AG09309 (cell line): ENCODE measurements at places on chromosomes 6 and 20.

DNA sequence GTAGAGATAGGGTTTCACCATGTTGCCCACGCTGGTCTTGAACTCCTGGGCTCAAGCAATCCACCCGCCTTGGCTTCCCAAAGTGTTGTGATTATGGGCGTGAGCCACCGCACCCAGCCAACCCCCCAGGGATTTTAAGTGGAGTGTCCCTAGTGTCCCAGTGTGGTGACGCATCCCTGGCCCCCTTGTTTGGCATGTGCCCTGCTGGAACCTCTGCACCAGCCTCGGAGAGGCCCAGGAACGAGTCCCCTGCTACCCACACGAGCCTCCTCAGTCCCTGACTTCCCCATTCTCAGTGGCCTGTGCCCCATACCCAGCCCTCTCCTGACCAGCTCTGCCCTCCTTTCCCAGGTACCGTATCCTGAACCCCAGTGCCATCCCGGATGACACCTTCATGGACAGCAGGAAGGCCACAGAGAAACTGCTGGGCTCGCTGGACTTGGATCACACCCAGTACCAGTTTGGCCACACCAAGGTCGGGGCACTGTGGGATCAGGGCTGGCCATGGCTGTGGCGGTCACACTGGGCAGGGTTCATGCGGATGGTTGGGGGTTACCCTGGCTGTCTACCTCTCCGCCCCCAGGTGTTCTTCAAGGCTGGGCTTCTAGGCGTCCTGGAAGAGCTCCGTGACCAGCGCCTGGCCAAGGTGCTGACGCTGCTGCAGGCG, 37.2 kb downstream of the MYH7B start:
- DNase-seq = no peak

DNA sequence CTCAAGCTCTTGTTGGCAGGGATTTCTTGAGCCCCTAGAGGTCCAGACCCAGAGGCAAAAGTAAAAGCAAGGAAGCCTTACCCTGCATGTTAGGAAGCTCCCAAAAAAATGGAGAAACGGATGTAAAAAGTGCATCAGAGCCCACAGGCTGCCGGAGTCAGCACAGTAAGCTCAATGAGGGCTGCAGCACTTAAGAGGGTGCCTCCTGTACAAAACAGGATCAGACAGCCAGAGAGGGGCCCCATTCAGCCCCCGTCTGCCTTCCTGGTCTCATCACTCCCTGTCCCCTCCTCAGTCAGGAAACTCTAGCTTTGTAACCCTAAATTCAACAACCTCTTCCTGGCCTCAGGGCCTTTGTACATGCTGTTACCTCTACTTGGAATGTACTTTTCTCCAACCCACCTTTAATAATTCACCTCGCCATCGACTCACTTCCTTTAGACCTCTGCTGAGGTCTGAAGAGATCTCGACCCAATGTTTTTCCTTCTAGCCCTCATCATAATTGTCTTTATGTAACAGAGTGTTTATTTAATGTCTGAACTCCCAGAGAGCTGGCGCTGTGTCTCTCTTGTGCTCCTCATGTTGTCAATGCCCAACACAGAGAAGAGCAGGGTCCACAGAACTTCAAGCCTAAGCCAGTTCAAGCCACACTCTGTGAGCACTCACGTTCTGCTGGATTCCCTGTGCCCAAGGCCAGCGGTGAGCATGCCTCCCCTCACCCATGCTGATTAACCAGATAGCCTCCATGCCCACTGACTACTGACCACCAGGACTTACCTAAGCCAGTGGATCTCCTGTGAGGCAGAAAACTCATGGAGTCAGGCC, 2.8 kb upstream of the PLCG1 start:
- DNase-seq = no peak

GRCh38 chr20:9388160-9388812, 126.1 kb upstream of the LAMP5 start:
- no peak for DNase-seq

DNA sequence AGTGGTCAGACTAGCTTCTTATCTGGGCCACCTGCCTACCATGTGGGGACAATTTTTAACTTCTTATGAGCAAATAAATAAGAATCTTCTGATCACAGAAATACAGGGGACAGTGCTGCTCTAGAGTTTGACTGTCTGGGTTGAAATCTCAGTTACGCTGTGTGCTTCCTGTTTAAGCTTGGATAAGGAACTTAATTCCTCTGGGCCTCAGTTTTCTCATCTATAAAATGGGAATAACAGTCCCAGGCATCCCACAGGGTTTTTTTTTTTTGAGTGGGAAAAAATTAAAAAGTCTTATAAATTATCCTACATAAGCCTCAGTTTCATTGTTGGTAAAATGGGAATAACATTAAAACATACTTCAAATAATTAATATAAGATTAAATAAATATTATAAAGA, 340.9 kb downstream of the ESR1 start:
- no peak for DNase-seq
